ENCODE measurements at places on chromosomes 16 and 17.
A peak's percentile ranks its signal among the peaks of the same experiment; 100 is the strongest.

DNA sequence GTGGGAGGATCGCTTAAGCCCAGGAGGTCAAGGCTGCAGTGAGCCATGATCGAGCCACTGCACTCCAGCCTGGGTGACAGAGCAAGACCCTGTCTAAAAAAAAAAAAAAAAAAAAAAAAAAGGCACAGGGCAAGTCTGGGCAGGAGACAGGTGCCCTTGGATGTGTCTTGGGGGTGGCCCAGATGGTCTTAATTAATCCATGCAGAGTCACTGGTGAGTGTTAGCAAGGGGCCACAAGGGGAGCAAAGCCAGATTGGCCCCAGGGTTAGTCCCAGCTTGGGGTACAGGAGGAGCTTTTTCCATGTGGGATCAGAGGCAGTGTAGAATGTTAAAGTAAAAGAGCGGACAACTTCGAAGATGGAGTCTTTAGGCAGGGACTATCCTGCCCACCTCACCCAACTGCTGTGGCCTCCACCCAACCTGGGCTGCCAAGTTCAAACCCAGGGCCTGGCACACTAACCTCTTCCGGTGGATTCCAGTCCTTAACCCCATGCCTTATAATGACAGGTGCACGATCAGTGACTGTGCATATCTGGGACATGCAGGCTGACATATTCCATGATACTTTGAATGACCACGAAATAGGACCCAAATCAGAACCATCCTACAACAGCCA lies 32.2 kb upstream of the MFSD6L start:
- DNase-seq, result no peak

- DNase-seq, result no peak
These were observed 34.5 kb downstream of the WIPI1 start for GRCh38 chr17:68422821-68423220.

DNA sequence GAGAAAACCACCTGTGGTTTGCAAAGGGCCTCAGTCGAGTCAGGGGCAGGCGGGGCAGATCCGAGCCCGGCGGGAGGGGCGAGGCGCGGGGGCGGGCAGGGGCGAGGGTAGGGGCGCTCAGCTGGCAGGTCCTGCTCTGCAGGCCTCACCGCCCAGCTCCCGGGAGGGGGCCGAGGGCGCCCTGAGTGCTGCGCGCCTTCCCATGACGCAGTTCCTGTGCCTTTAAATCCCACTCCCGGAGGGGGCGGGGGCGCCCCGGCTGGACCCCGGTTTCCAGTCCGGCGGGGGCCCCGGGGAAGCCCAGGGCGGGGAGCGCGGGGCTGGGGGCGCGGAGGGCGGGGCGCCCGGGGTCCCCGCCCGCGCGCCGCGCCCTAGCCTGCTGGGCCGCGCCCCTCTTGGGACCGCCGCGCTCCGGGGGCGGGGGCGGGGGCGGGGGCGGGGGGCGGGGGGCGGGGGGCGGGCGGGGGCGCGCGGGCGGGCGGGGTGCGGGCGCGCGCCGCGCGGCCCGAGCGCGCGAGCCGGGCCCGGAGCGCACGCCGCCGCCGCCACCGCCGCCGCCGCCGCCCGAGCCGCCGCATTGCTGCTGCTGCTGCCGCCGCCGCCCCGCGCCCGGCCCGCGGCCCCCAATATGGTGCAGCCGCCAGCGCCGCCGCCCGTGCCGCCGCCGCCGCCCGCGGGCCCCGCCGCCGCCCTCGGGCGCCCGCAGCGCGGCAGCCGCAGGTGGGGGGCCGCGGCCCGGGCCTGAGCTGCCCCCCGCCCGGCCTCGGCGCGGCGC lies at the start of gene JPH3:
TSS of gene JPH3 (plus strand) at position 508 of the 775 bp plus-strand sequence. CDS start 639 bp downstream, outside the sequence.
- peak; percentile 18 for DNase-seq

DNA sequence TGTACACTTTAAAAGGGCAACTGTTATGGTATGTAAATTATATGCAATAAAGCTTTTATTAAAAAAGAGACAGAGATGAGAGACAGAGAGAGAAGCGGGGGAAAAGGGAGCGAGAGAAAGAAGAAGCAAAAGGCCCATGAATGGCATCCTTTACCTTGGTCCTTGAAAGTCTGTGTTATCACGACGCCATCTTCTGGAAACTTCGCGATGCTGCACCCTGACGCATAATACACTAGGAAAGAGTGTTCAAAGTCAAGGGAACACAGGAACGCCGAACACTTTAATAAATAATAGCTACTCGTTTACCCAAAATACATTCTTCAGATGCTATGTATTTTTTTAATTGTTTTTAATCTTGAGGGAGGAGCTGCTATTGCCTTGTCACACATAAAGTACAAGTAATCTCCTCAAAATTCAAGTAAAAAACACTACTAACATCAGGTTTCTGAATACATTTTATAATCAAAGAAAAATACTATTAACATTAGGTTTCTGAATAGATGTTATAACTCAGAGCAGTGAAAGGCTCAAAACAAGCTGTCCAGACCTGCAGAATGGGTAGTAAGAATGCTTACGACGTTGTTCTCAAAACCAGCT lies 23.0 kb upstream of the SLC38A8 start:
- DNase-seq, result peak; percentile 45

DNA sequence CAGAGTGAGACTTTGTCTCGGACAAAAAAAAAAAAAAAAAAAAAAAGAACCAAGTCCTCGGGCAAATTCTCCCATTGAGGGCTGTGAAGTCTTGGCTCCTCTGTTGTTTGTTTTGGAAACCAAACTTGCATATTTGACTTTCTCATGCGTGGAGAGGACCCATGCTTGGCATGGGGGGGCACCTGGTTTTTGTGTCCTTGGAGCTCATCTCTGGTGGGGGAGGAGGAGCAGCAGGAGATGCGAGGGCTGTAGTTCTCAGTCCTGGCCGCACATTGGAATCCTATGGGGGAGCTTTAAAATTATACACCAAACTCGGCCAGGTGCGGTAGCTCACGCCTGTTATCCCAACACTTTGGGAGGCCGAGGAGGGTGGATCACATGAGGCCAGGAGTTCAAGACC lies 74.5 kb downstream of the ABCC6 start:
- no peak for DNase-seq

- no peak for DNase-seq
These were observed 28.5 kb downstream of the SRCIN1 start for GRCh38 chr17:38577244-38577643.

DNA sequence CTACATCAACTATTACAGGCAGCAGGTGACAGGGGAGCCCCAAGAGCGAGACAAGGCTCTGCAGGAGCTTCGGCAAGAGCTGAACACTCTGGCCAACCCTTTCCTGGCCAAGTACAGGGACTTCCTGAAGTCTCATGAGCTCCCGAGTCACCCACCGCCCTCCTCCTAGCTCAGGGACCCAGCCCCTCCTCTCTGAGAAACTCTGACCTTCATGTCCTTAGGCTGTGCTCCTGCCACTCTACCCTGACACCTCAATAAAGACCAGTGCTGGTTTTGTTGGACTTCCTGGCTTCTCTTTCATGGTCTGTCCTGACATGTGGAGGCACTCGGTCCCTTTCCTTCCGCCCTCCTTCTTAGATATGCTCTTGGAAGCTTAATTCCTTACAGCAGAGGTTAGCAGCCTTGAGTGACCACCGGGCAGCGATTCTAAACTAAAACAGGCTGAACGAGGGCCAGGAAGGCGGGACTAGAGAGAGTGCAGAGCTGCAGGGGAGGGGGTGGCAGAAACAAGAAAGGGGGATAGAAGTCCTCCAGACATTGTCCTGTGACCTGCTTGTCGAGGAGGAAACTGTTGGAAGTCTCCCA lies 915 bp downstream of the AHSP start:
- no peak for DNase-seq

Data from SW 1271 (cell line).